ENCODE measurements at places on chromosomes 3 and 15. TPM values are rescaled to one million over a fixed set of nuclear protein-coding genes. Genes with fewer than 3 reads are reported as not detected.

Gene LRRC15
- total RNA-seq: 2.5 TPM

Gene CFAP91
- not detected for total RNA-seq

Gene CAMK2N2
- total RNA-seq: not detected

Gene NOX5
- not detected for total RNA-seq

Gene CLDN16
- under 0.01 TPM for total RNA-seq

Gene SERINC4
- not detected for total RNA-seq

Gene IQCH
- total RNA-seq: 2.5 TPM

Gene CHRNA5
- 1.4 TPM for total RNA-seq

Gene TGM5
- total RNA-seq: not detected

Gene FBXL2
- total RNA-seq: 15.6 TPM

Gene NAALADL2
- total RNA-seq: 19.2 TPM

Gene SLC9C1
- not detected for total RNA-seq

Gene SLC2A2
- total RNA-seq: not detected

Gene PLOD2
- 117 TPM for total RNA-seq

Gene EHHADH
- total RNA-seq: 4.7 TPM

Gene PODXL2
- 1.7 TPM for total RNA-seq

Gene ZPLD1
- total RNA-seq: under 0.01 TPM

Gene RNF123
- 10.8 TPM for total RNA-seq

Gene MYH15
- total RNA-seq: 0.28 TPM
